ENCODE measurements at places on chromosomes 7 and 10. TPM values are rescaled to one million over a fixed set of nuclear protein-coding genes. Genes with fewer than 3 reads are reported as not detected.

CRTAC1 gene
- total RNA-seq = 0.07 TPM

IGFBP1 gene
- total RNA-seq = 10.2 TPM

HIPK2 gene
- total RNA-seq = 37.1 TPM

GIGYF1 gene
- 12.6 TPM for total RNA-seq

CC2D2B gene
- total RNA-seq = 0.07 TPM

UPP1 gene
- 13.2 TPM for total RNA-seq

CCL24 gene
- not detected for total RNA-seq

ZNF862 gene
- 21.3 TPM for total RNA-seq

RNLS gene
- total RNA-seq = 9.3 TPM

MUC12 gene
- total RNA-seq = 0.23 TPM
